ENCODE measurements at places on chromosomes 16 and 17.
A peak's percentile ranks its signal among the peaks of the same experiment; 100 is the strongest.

GRCh38 chr16:64098451-64098850, 1023.4 kb downstream of the CDH11 start:
- DNase-seq, result no peak

- no peak for DNase-seq
These were observed 73.8 kb upstream of the METRNL start for GRCh38 chr17:83005639-83006038.

- no peak for DNase-seq
These were observed 21.2 kb downstream of the CARHSP1 start for GRCh38 chr16:8847623-8848022.

DNA sequence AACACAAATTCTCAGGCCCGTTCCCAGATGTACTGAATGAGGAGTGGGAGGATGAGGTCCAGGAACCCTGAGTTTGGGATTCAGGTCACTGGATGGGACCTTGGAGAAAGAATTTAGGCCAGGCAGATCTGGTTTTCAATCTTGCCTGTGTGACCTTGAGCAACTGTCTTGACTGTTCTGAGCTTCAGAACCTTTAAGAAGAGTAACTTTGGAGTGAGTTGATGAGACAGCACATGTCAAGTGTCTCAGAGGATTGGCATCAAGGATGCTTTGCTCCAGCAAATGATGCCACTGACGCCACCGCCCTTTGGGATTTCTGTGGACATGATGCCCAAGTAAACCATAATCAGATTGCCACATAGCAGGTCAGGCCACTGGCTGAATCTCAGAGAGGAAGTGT, 56.2 kb upstream of the DNAJA2 start:
- DNase-seq, result no peak

- no peak for DNase-seq
These were observed 30.4 kb downstream of the ATP2C2 start for GRCh38 chr16:84398701-84399100.

DNA sequence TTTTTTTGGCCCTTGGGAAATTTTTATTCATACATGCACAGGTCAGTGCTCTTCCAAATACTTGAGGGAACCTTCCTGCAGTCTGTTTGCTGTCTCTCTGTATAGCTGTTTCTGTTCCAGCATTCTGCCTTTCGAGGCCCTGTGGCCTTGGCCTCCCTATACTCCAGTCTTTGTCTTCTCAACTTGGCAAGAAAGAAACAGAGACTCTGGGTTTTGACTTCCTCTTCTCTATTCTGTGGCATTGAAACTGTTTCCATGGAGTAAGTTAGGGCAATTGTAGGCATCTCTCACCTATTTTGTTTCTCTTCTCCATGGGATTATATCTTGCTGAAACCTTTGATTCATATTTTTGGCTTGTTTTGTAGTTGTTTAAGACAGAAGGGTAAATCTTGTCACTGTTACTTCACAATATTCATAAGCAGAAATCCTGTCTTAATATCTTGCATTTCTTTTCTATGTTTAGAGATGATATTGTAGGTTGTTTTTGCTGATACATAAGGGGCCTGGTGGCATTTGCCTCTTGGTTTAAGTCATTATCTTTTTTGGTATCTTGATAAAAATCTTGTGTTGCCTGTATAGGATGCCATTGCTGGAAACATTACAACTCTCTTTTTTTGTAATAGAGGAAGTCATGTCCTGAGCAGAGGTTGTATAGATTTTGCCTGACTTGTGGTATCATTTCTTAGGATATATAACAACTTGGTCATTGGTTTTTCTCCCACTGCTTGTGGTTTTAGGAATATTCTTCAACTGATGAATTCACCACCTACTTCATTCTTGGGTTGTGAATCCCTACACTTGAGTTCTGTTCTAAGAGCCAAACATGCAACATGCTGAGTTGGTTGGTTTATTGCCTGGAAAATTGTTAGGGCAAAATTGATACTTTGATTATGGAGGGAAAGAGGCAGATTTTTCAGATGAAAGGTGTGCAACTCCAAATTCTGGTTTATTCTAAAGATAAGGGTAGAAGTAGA, 168.6 kb downstream of the FTO start:
- no peak for DNase-seq

GRCh38 chr17:5523249-5523648, 36.9 kb downstream of the MIS12 start:
- DNase-seq, result no peak

GRCh38 chr16:80991792-80992430, 14.8 kb downstream of the CMC2 start:
- no peak for DNase-seq

GRCh38 chr17:47275245-47275984, 21.8 kb downstream of the ITGB3 start:
- DNase-seq, result no peak

- no peak for DNase-seq
These were observed 721.1 kb upstream of the RBFOX1 start for GRCh38 chr16:6611535-6611934.

GRCh38 chr17:3956983-3957382, 7.3 kb downstream of the ATP2A3 start:
- no peak for DNase-seq

GRCh38 chr17:11490171-11490755, 108.0 kb upstream of the DNAH9 start:
- DNase-seq, result no peak

DNA sequence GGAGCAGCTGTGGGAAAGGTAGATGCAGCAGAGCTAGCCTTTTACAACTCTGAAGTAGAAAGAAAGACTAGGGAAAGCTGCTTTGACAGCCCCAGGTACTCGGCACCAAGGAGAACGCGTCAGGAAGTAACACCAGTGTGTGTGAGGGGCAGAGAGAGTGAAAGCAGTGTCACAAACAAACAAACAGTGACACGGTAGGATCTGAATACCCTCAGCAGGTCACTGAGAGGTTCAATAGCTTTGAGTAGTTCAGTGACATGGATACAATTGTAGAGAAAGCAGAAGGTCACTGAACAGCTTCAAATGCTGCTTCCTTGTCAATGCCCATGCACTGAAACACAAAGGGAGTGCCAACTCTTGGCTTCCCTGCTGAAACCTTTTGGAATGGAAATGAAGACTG, 150.3 kb upstream of the C17orf78 start:
- DNase-seq, result no peak

DNA sequence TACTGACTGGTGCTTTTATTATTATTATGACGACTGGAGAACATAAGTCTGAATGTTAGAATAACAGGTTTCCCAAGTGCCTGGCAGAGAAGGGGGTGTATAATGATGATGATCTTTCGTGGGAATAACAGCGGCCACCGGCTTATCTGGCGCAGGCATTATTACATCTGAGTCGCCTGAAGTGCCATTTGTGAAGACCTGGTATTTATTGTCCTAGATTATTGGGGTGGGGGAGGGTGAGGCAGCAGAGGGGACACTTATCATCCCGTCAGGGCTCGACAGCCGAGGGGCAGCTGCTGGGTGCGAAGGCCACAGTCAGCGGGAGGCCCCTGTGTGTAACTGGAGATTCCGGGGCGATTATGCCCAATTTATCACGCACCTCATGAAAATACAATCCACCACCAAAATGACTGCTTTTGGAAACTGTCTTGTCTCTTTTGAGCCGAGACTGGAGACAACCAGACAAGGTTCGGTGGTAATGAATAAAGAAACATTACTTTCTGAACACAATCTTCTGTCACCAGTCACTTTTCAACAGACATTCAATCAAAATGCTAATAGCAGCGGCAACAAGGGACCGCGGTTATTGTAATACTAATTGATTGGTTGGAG, 199.3 kb downstream of the CCDC182 start:
- no peak for DNase-seq

- DNase-seq, result no peak
These were observed 307.7 kb downstream of the WWOX start for GRCh38 chr16:78407191-78407590.

GRCh38 chr16:1677339-1677738, 740 bp upstream of the JPT2 start:
- no peak for DNase-seq

DNA sequence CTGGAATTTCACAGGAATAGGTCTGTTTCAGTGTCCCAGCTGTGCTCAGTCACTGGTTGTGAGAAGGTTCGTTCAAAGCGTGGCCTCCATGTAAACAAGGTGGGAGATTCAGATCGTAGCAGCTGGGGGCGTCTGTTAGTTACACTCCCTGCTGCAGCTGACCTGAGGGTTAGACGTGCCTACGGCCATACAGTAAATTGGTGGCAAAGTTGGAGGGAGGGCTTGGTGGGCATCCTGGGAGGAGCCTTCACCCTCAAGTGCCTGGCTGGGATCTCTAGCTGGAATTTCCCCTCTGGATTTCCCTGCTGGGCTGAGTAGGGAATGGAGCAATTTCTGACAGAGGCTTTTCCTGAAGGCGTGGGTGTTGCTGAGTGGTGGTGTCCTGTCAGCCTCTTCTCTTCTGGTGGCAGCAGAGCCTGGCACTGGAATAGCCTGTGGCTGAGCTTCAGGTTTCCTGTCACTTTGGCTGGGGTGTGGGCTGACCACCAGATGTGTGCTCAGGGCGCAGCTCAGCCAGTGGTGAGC, 6.4 kb downstream of the FCSK start:
- DNase-seq, result peak; percentile 90

- DNase-seq, result no peak
These were observed 743.1 kb downstream of the KCNJ18 start for GRCh38 chr17:22435231-22435974.

GRCh38 chr17:30093463-30094147, 23.0 kb upstream of the NSRP1 start:
- DNase-seq, result peak; percentile 76

DNA sequence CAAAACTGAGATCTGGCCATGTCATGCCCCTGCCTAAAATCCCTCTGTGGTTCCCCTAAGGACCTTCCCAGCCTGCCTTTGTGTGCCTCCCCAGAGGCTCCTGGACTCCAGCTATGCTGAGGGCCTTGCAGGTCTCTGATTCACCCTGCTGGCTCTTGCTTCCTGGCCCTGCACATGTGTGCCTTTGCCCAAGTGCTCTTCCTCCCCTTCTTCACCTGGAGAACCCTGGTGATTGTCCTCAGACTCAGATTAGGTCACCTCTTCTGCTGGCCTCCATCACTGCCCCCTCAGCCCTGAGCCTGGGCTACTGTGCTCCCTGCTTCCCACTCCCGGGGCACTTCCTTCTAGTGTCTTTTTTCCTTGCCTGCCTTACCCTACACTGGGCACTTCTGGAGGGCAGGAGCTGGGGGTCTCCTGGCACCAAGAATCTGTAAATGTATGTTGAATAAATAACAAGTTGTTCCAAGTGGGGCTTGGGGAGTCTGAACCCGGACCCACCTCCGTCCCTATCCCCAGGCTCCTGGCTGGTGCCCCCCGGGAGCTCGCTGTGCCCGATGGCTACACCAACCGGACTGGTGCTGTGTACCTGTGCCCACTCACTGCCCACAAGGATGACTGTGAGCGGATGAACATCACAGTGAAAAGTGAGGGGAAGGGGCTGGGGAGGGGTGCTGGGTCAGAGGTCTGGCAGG, 7.8 kb downstream of the ITGA3 start:
- peak; percentile 20 for DNase-seq

- no peak for DNase-seq
These were observed 74.7 kb upstream of the NKD1 start for GRCh38 chr16:50473356-50473945.

DNA sequence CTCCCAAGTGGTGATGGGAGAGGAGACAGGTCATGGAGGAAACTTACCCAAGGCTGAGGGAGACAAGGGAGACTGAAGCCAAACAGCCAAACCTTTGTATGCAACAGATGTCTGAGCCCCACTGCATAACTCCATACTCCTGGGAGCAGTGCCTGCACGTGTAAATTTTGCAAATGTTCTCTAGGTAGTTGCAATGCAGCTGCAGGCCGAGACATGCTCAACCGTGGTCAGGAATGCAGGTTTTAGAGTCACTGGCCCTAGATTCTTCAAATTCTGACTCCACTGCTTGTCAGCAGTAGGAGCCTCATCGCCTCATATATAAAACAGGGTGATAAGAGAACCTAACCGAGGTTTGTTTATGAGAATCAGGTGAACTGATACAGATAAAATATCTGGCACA, 11.5 kb downstream of the DYNLRB2 start:
- DNase-seq, result no peak

DNA sequence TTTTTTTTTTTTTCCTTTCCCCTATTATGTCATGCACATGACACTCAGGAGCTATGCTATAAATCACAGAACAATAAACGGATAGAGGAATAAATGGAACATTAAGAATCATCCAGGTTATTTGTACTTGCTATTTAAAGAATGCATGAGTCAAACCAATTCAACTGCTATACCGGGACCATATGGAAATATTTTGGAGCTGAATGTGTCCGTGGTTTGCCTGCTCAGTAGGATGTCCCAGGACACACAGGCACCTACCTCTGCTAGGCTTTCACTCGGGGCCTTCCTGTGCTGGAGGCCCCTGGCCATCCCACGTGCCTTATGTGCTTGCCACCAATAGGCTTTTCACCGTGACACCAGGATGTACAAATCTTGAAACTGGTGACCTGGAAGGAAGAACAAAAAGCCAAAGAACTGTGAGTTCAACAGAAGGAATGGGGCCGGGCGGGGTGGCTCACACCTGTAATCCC, 15.3 kb upstream of the SEC14L1 start:
- DNase-seq, result no peak

DNA sequence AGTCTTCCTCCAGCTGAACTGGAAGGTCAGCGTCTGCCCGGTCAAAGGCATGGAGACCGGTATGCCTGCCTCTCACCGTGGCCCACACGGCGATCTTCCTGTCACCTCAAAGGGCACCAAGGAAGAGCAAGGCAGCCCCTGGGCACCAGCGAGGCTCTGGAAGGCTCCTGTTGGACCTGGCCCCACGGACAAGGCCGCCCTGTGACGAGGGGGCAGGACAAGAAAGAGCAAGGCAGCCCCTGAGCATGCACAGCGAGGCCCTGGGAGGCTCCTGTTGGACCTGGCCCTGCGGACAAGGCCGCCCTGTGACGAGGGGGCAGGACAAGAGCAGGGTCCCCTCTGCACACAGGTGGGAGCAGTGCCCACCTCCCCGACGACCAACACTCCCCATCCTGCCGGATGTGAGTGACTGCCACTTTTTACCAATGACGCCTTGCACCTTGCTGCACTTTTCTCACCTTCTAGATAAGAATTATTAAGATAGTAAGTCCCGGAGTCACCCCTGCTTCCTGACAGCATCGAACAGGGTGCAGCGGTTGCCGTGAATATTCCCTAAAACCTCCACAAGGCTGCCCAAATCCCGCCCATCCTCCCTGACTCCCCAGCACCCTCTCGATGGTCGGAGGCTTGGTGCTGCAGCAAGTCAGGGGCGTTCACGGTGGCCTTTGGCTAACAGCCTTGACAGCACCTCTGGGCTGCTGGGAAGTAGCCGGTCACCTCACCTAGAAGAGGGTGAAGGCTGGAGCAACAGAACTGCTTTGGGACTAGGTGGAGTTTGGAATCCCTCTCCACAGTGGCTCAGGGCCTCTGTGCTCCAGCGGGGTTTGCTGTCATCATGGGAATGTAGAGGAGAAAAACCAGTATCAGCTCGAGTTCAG, 5.6 kb upstream of the WDR45B start:
- DNase-seq, result no peak

DNA sequence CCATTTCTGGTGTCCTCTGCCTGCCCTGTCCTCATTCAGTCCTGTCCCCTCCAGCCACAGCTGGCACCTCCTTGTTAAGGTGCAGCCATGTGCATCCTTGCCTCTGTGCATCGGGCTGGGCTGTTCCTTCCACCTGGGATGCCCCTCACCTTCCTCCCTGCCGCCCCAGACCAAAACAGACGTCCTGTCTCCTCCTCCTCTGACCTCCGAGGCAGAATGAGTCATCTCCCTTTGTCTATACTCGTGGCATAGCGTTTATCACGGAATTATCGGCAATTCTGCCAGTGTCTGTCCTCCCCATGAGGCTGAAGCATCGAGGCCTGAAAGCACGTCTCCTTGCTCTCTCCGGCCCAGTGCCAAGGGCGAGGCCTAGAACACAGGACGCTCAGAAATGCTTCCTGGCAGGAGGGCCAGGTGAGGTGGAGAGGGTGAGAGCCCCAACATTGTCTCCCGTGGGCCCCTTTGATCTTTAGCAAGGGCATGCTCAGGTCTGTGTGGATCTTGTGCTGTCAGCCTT, 4.6 kb downstream of the RAI1 start:
- peak; percentile 31 for DNase-seq
